ENCODE measurements at places on chromosomes 3 and 15.

GRCh38 chr3:196144383-196145105 is 62.7 kb upstream of the TFRC start:
- DNase-seq = peak; percentile 52

DNA sequence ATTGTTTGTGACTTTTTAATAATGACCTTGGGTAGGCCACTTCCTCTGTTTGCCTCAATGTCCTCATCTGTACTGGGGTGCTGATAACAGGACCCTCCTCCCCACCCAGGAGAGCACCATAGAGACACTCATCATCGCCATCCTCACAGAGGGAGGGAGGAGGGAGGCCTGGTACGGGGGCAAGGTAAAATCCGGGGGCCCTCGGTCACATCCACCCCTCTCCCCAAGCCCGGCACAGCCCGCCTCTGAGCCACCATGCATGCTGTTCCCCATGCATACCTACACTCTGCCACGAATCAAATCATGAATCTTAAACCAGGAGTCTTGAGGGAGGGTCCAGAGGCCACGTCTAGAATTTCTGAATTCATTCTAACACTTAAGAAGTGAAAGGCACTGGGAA is 74.9 kb upstream of the IQSEC1 start:
- DNase-seq = no peak

DNA sequence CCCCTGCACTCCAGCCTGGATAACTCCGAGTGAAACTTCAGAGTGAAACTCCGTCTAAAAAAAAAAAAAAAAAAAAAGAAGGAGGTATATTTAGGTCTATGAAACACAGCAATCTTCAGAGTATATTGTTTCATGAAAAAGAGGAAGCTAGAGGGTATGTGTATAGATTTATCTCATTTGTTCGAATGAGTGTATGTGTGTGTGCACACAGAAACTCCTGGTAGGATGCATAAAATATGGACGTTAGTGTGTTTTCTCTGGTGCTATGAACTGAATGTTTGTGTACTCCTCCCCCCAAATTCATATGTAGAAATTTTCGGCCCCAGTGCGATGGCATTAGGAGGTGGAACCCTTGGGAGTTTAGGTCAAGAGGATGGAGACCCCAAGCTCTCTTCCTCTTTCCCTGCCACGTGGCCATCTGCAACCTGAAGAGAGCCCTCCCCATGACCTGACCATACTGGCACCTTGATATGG is 98.6 kb upstream of the KLF13 start:
- no peak for DNase-seq

DNA sequence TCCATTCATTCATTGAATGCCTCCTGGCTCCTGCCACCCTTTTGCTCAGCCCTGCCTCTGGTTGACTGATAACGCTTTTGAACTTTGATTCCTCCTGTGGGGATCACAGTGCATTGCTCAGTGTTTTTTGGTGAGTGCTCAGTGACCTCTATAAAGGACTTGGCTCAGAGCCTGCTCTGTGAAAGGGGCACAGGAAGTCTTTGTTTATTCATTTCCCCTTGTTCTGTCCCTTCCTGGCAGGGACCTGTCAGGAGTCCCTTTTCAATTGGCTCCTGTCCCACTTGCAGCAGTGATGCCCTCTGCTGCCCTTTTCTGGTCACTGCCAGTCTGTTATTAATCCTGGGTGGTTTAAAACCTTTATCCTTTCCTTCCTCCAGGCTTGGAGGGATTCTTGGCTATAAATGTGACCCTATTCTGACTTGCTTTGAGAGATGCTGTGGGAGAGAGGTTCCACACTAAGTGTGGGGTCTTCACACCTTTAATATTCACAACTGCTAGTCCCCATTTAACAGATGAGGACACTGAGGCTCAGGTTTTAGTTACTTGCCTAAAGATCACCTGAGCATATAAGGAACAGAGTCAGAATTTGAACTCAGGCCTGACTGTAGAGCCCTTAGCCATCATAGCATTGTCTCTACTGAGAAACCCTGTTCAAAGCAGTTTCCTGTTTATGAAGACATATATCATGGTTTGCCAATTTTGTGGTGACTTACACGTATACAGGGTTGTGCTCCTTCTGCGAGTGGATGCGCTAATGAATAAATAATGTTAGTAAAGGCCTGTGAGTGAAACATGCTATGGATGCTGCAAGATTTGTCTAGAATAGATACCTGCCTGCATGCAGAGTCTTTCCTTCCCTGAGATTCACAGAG is 23.2 kb upstream of the TATDN2 start:
- peak; percentile 85 for DNase-seq

GRCh38 chr3:179158336-179159039 is 10.3 kb downstream of the PIK3CA start:
- DNase-seq = no peak

- DNase-seq = no peak
These were observed 19.2 kb downstream of the ZIC1 start for GRCh38 chr3:147428326-147428725.

GRCh38 chr15:56736881-56737707 is 3.8 kb upstream of the ZNF280D start:
- no peak for DNase-seq
